ENCODE measurements at places on chromosomes 5 and 9.

DNA sequence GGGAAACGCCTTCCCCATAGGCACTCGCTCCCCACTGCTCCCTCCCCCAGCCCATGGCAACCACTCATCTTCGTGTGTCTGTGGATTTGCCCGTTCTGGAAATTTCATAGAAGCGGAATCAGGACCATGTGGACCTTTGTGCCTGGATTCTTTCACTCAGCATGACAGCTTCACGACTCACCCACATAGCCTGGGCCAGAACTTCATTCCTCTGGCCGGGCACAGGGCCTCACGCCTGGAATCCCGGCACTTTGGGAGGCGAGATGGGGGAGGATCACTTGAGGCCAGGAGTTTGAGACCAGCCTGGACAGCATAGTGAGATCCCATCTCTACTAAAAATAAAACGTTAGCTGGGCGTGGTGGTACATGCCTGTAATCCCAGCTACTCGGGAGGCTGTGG, 12.1 kb upstream of the DIPK1B start:
- no peak for DNase-seq

DNA sequence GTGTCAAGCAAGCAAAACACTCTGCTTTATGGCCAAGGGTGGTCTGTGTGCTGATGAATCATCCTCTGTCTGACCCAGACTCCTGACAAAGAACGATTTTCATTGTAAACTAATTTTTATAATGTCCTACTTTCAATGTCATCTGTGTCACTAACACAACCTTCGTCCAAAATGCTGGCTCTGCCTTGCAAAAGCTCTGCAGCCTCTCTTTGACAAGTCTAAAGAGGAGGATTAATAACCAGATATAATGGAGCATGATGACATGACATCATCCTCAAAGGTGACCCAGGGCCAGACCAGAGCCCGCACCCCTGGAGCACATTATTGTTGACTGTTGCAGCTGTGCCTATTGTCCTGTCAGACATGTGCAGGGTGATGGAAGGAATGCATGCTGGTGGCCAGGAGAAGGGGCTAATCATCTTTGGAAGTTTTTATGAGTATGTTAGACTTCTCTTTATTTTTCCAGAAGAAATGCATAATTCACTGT, 589.4 kb downstream of the NR2F1-AS1 start:
- no peak for DNase-seq

GRCh38 chr9:94867842-94868312, 141.4 kb downstream of the AOPEP start:
- no peak for DNase-seq

DNA sequence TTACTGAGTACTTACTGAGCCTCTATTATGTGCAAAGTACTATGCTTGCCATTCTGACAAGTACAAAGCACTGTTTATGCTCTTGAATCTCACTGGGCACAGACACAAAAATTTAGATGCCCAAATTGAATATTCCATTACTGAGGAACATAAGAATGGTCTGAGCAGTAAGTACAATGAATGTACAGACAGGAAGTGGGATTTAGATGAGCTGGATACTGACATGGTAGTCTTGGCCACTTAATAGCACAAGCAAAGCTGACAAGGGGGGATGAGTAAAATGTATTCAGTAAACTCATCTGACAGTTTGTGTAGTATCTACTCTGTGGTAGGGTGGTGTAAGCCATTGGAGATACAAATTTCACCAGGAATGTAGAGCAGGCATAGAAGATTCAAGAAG, 132.4 kb downstream of the EFNA5 start:
- DNase-seq: no peak

DNA sequence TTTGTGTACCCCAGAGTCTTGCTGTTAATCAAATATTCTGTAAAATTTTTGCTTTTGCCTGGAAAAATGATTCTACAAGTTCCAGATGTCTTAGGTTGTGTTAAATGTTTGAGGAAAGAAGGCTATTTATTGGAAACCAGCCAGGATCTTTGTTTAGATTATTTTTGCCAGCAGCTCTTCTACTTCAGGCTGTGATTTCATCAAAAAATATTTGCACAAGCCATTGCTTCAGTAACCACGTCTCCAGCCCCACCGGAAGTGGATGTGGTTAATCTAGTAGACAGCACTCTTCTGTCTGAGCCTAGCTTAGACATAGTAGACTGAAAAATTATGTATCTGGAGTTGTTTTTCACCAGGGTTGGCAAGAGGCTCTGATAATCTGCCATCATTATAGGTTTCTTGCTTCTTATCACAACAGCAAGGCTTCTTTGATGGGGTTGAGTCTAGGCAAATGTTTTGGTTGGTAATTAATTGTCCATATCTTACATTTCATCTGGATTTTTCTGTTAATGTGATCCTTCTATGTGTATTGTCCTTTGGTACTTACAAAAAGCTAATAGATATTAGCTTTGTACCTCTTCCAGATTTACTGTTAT, 17.1 kb downstream of the KCTD16 start:
- DNase-seq: no peak

GRCh38 chr9:125372441-125373226, 111.0 kb downstream of the GAPVD1 start:
- no peak for DNase-seq

GRCh38 chr5:25669645-25670401, 1025.0 kb upstream of the CDH10 start:
- no peak for DNase-seq

DNA sequence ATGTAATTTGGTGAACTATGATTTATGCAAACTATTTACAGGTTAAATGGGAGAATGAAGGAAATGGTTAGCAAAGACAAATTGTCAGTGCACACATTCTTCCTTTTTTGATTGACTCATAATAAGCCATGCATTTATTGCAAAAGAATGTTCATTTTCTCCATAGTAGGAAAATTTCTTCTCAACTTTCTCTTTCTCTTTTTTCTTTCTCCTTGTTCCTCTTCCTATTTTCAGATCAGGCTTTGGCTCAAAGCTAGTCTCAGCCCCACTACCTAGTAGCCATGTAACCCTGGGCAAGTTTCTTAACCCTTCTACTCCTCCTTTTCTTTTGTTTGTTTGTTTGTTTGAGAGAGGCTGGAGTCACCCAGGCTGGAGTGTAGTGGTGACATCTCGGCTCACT, 156.6 kb downstream of the PIK3R1 start:
- no peak for DNase-seq

GRCh38 chr5:33240558-33240957, 200.2 kb upstream of the TARS1 start:
- no peak for DNase-seq

GRCh38 chr5:149870232-149870631, 74.4 kb downstream of the PDE6A start:
- DNase-seq: no peak

GRCh38 chr5:120345947-120346346, 118.2 kb upstream of the PRR16 start:
- no peak for DNase-seq

DNA sequence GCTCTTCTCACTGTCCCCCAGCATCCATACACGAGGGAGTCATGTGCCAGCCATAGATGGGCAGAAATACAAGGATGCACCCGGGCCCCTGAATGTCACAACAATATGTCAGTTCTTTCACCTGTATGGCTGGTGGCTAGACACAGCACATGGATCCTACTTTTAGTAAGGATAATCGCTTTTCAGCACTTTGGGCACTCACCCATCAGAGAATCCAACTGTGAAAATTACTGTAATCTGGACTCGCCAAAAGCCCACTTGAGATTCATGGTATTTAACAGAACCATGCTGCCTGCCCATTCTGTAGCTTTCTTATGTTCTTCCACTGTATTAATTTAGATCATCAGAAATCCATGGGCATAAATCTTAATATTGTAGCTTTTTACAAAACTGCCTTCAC, 124.8 kb downstream of the FRMD3 start:
- DNase-seq: no peak

- no peak for DNase-seq
These were observed 222.4 kb upstream of the IRX4 start for GRCh38 chr5:2105141-2105540.

- DNase-seq: no peak
These were observed 51.1 kb upstream of the CPLX2 start for GRCh38 chr5:175820230-175820629.

Measured in coronary artery (tissue), 2 donors.